Mammary epithelial cell (primary cell): ENCODE measurements at places on chromosomes 7 and 10. TPM values are rescaled to one million over a fixed set of nuclear protein-coding genes. Genes with fewer than 3 reads are reported as not detected.

GRCh38 chr7:124679586-124680225 is 85.9 kb downstream of the GPR37 start:
- no peak for DNase-seq

DNA sequence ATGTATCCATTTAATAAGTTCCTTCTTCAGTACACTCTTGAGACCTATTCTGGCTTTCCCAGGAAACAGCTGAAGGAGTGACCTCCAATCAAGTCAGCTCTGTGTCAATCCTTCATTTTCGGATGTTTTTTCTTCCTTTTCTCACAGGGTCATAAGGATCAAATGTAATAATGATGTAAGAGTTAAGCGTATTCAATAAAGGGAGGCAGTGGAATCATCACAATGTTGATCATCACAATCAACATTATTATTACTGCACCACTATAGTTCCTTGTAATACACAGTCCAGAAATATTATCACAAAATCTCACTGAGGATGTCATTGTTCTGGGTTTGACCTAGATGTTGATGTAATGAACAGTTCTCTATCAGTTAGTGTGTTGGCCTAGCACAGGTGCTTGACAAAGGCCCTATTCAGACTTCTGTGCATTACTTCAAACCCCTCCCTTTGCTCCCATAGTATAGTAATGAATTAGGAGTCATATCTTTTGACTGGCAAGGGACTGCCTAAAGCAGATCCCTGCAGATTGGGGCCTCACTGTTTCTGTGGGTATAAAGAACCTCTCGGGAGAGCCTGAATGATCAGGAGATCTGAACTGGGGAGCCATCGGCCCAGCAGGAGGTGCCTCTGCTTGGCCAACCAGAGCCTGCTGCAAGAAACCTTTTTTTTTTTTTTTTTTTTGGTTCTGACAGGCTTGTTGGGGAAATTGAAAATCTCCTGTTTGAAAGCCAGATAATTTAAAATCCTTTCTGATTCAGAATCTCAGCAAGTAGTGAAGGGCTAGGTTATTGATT is 100.6 kb downstream of the KAT6B start:
- peak; percentile 64 for DNase-seq

DNA sequence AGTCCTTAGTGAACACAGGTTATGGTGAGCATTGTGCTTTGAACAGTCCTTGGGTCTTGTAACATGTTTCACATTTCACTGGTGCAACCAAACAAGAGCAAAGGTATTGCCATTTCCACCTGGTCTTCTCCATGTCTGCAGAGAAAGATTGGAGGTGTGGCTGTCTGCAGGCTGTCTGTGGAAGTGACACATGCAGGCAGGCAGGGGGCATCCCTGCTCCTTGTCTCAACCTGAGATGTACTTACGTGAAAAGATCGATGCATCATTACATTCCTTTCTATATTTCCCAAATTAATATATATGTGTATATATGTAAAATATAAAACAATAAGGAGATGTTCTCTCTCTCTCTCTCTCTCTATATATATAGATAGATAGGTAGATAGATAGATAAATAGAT is 54.3 kb downstream of the LRRC18 start:
- DNase-seq = no peak

- no peak for DNase-seq
Observed at GRCh38 chr10:46301721-46302479, 15.1 kb downstream of the ANTXRL start.

GRCh38 chr10:115826396-115826795 is 446.6 kb downstream of the GFRA1 start:
- no peak for DNase-seq

GRCh38 chr7:133022661-133023060 is 59.2 kb downstream of the CHCHD3 start:
- no peak for DNase-seq

DNA sequence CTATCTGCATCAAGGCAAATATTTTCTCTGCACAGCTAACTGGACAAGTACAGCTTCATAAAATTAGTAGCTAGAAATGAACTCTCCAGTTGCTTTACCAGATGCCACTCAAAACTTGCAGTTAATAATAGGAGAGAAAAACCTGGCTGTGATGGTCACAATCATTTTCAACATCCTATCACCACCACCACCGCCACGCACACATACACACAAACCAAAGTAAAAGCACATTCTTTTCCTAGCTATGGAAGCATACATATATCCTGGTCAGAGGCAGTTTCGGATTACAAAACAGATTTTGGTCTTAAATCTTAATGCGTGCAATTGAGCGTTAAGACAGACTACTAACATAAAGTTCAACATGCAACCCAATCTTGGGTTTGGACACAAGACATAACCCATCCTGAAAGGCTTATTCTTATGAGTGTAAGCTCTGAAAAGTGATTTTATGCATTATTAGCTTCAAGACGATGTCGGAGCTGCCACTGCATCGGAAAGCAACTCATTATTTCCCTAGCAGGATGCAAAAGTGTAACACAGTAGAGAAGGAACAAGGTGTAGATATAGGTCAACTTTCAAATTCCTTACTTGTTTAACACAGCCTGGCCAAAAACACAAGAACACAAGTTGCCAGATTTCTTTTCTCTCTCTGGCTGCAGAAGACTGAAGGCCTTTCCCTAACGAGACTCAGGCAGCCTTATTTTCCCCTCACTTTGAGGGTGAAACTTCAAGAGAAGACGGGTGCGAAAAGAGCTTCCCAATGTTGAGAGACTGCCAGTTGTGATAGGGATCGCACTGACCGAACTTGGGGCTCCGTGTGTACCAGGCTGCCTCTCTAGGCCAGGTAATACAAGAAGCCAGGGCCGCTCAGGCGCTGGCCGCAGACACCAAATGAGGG is 1.2 kb downstream of the CACUL1 start:
- DNase-seq = no peak

GRCh38 chr10:13859979-13860654 is 273.4 kb downstream of the PRPF18 start:
- DNase-seq = no peak

DNA sequence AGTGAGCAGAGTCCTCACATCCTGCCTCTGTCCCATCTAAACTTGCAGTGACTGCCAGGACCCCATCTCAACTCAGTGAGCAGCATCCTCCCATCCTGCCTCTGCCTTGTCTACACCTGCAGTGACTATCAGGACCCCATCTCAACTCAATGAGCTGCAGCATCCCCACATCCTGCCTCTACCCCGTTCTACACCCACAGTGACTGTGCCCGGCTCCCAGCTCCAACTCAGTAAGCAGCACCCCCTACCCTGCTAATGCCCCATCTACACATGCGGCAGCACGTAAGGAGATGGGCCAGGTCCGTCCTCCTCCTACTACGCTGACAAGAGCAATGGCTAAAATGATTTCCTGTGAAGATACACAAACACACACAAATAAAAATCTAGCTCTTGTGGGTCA is 65.5 kb downstream of the TNS3 start:
- no peak for DNase-seq

DNA sequence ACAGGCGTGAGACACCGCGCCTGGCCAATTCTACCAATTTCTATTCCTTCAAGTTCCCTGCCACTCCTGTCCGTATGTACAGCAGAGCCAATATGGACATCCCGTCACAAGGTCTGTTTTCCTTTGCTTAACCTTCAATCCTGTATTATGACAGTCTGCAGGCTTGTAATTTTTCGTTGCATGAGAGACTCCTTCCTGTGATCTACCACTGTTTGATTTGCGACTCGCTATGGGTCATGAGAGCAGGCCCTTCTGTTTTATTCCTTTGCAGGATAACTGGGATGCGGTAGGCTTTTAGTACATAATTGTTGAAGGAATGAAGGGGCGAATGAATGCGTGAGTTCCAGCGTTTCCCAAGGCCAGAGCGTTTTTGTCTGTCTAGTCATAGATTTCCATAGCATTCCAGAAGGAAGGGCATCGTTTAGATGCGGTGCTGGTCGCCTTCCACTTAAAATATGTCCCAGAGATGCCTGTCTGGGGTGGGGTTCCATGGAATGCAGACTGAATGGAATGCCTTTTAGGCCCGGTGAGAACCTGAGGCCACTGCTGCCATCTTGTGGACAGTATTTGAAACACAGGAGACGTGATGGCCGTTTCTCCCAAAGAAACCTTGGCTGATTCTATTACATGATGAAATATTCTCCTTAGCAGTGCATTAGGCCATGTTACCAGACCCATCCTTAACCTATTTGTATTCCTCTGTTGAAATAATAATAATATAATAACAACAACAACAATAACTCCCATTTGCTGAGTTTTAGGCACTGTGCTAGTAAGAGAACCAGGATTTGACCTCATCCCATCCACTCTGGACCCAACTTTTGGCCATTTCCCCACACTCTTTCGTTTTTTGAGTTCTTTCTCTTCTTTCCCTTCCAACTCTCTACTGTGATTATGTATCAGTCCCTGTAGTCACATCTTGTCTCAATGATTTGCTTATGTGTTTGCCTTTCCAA is 193.2 kb downstream of the MYOF start:
- DNase-seq = peak; percentile 70

DNA sequence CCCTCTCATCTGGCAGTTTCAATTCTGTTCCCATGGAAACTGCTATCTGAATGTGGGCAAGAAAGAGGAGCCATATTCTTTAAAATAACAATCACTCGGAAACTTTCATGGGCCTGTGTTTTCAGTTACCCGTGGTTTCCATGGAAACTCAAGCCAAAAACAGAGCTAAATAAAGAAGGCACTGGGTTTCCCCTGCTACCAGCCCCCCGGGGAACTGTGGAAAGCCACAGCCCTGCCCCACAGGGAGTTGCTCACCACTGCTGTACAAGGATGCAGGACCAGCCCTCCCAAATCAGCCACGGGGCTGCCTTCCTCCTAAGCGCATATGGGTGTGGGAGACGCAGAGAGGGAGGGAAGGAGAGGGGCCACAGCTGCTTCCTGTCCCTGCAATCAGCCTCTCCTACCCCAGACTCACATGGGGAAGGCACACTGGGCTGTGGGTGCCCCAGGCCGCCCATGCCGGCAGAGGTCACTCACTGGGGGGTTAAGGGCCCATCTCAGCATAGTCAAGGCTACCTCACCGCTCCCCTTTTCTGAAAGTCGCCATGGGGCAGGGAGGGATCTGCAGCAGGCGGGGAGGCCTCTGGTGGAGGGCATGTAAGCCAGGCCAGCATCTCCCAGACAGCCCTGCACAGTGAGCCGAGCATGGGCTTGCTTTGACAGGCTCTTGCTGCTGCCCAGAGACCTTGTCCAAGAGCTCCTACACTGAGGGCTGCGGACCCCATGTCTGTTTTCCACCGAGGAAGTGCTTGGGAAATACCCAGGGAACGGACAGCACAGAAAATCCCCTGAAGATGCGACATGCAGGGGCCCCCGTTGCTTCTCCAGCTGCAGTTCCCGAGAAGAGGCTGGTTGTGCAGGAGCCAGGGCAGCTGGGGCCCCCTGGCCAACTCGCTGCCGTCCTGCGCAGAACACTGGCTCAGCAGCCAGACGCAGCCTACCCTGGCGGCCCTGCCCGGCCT is 157.3 kb upstream of the PPP2R2D start:
- no peak for DNase-seq

DNA sequence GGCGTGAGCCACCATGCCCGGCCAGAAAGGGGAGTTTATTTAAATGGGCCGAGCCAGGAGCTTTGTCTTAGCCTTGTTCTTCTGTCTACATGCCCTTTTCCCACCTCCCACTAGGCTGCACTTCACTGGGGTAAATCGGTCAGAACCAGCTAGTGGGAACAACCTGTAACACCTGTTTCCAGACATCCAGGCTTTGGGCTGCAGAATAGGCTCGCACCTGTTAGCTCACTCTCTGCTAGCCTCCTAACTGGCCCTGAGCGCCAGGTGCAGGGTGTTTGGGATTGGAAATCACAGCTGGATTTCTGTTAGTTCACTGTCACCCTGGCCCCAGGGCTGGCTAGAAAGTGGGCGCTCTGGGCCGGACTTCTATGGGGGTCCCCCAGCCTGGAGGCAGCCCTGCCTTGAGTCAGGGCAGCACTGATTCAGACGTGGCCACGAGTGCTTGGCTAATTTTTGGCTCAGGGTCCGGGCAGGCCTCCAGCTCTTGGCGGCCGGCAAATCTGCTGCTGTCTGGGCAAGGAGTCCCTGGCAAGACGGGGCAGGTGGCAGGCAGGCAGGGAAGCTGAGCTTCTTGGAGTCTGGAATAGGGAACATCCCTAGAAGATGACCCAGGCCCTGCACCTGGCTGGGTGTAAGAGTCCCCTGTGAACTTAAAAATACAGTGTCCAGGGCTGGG is 48.6 kb downstream of the GTF2IRD1 start:
- DNase-seq = no peak

DNA sequence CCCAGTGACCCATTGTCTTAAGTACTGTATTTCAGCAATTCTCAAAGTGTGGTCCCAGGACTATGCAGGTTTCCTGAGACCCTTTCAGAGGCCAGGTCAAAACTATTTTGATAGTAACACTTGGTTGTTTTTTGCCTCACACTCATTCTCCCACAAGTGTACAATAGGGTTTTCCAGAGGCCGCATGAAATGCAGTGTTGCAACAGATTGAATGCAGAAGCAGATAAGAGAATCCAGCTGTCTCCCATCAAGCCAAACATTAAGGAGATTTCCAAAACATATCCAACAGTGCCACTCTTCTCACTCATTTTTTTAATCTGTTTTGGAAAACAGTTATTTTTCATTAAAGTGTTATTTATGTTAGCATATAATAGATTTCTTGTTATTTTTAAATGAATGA is 20.0 kb downstream of the VKORC1L1 start:
- no peak for DNase-seq

DNA sequence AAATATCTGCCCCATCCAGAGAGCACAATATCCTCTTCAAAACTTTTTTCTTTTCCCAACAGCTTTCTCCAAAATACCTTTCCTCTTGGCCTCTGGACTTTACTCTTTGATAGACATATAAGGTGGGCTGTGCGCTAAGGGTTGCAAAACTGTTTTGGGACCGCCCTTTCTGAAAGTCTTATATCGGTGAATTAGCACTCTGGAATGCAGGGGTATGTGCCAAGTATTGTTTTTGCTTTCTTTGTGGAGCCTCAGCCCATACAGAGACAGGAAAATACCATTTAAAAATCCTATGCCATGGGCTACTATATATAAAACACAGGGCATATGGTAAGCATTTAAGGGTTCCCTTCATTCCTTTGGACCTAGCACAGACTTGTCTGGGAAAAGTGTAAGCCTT is 37.7 kb downstream of the PPP1R17 start:
- peak; percentile 9 for DNase-seq

- no peak for DNase-seq
Observed at GRCh38 chr7:157795199-157795598, 458.4 kb downstream of the DNAJB6 start.

- no peak for DNase-seq
Observed at GRCh38 chr7:6307762-6308161, 35.3 kb upstream of the CYTH3 start.

- no peak for DNase-seq
Observed at GRCh38 chr7:132575419-132575981, 770 bp downstream of the PLXNA4 start.

- DNase-seq = peak; percentile 19
Observed at GRCh38 chr10:60883187-60883586, 60.8 kb downstream of the RHOBTB1 start.

TMEM130 gene
- total RNA-seq = not detected in 2 replicates

MYL10 gene
- total RNA-seq = not detected in 2 replicates

LIPN gene
- total RNA-seq = not detected in 2 replicates

METTL2B gene
- 37.3 and 42.9 TPM in 2 replicates for total RNA-seq

EBF3 gene
- under 0.01 TPM for total RNA-seq

ANXA8L1 gene
- 423 TPM for total RNA-seq

SPDYE1 gene
- not detected in 2 replicates for total RNA-seq

KCNMA1 gene
- 3.8 TPM for total RNA-seq

NPS gene
- not detected in 2 replicates for total RNA-seq
